GM12891 (cell line): ENCODE measurements at places on chromosomes 5 and 9.

DNA sequence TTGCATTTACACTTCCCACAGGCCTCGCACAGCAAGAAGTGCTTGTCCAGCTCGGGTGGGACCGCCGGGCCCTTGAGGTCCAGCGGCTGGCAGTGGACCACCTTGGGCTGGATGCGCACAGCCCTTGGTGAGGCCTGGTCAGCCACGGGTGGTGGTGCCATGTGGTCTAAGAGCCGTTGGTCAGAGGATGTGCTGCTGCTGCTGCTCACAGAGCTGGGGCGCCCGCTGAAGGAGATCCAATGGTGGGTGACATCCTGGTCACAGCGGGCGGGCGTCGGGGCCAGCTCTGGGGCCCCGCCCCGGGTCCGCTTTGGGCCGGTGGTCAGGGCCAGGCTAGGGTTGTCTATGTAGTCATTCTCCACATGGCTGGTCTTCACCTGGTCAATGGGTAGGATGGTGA is 10.2 kb downstream of the SPRY4 start:
- no peak for DNase-seq

DNA sequence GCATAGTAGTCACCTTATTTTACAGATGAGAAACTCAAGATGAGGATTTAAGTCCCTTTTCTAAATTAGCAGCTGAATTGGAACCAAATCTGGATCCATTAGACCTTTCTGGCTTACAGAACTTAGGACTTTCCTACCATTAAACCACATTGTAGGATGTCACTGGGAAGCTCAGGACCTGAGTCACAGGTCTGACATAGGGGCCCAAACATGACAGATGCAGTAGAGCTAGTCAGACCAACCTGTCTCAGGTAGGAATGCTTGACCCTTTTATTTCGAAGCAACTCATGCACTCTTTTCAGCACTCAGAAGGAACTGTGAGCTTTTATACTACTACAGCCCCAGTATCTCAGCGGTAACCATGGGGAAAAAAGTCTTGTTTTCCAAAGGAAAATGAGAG is 2.6 kb downstream of the RAB24 start:
- DNase-seq = no peak

GRCh38 chr9:97903177-97903576 is 19.1 kb downstream of the TRMO start:
- no peak for DNase-seq

DNA sequence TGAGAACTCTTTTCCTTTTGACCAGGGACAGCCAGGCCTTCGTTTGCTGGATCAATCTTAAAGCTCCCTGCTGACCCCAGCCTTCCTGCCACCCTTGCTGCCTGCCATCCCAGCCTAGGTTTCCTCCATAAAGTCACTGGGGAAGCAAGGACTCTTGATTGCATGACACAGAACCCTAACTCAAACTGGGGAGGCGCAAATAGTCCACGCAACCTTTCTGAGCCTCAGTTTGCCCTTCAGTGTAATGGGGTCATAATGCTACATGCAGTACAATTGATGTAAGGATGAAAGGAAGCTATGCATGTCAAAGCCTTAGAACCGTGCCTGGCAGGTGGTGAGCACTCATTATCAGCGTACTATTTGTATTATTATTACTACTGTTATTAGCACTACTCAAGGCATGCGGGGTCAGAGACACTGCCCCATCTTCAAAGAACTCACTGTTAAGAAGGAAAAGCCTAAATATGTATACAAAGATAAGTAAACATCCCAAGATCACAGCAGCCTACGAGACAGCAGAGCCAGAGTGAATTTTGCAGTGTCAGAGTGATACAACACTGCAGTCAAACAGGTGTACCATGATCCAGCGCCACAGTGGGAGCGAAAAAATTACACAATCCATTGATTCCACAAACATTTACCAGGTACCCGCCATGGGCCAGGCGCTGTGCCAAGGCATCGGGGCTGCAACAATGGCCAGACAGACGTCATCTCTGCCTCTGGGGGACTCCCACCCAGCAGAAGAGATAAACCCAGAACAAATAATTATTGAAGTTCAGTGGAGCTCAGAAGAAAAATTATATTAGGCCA is 16.9 kb upstream of the CPLX2 start:
- no peak for DNase-seq

DNA sequence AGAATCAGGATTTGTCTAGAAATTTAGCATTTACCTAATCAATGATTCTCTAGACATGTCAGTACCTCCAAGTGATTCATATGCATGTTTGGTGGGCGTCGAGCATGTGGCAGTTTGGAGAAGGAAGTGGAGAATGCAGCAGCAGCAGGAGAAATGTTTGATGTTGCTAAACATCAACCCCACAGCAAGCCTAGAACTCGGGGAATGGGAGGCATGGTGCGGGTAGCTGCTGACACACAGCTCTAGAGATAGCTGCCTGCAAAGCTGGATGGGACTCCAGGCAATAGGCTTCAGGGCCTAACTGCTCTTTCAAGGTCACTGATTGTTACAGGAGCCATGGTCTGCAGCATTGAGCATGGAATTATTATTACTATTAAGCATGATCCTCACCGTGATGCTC is 137.3 kb downstream of the DOCK8 start:
- DNase-seq = no peak
